ENCODE measurements at places on chromosomes 6 and 20.

- peak; percentile 43 for DNase-seq
These were observed 158.3 kb downstream of the SYCP2 start for GRCh38 chr20:59774921-59775686.

DNA sequence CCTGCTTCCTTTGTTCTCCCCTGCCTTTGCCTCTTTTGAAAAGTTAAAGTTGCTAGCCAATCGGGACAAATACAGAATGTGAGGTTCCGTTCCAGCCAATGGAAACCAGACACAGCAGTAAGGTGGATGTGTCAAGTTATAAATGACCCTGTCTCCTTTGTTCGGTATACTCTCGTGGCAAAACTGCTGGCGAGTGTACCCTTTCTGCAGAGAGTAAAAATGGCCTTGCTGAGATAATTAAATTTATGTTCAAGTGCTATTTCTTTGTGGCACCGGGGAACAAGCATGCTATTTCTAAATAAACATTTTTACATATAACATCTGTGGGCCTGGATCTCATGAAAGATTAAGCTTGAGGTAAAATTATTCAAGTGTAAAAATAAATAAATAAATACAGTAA lies 50.2 kb downstream of the RARS2 start:
- no peak for DNase-seq

DNA sequence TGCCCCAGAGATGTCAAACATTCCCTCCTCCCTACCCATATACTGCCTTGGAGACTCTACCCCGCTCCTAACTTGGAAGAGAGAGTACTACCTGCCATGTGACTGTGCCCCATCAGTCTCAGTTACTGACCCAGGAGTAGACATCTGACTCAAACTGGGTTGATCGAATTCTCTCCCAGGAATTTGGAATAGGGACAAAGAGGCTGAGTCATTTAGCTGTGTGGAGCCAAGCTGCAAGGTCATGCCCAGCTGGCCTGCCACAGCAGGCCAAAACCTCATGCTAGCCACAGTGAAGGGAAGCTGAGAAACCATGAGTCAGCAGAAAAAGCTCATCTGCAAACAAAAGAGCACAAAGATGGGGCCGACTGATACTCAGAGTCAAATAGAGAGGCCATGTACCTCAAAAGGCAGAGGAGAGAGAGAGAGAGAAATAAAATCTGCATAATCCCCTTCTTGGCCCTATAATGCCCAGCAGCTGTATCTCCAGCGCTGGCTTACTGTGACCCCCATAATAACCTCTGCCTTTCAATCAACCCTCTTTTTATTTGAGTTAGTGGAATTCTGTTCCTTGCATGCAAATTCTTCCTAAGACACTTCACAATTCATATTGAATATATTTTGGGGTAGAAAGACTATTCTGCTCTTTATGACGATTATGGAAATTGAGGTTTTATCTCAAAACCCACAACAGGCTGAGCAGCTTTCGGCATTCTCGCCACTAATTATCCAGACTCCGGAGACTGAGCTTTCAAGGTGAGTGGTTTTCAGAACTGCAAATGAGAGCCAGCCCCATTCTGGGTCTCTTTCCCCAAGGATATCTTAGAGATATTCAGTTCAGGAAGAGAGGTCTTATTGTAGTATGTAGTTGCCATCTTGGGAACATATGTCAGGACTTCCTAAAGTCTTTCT lies 21.4 kb upstream of the AKIRIN2 start:
- peak; percentile 89 for DNase-seq

DNA sequence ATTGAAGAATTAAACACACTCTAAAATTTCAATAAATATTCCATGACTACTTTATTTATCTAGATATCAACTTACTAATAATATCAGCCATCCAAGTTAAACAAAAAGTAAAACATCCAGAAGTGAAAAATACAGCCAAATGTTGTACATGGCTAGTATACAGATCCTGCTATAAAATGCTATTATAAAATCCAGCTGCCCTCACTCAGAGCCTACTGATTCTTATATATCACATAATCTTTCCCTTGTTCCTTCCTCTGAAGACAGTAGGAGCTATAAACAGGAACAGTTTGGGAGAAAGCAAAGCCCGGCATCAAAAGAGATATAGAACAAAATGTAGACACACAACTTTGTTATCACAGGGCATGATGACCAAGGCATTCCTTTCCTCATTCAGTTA lies 212.9 kb downstream of the PLCB4 start:
- no peak for DNase-seq

- DNase-seq = peak; percentile 64
These were observed 118.7 kb downstream of the HFE start for GRCh38 chr6:26205625-26206574.

DNA sequence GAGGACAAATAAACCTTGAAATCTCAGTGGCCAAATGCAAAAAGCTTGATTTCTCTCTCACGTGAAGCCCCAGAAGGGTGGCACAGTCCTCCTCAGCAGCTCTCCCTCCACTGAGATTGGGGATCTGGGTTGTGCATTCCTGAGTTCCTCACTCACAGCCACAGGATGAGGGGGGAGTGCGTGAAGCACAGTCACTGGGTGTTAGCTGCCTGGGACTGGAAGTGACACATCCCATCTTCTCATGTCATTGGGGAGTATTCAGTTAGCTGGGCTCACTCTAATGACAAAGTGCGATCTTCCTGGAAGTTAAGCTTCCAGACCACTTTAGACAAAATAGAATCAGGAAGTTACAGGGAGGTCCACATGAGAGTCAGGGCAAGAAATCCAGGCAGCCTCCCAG lies 192.2 kb upstream of the LRFN2 start:
- peak; percentile 75 for DNase-seq

- DNase-seq = no peak
These were observed 45.1 kb downstream of the LHFPL5 start for GRCh38 chr6:35850208-35850607.

DNA sequence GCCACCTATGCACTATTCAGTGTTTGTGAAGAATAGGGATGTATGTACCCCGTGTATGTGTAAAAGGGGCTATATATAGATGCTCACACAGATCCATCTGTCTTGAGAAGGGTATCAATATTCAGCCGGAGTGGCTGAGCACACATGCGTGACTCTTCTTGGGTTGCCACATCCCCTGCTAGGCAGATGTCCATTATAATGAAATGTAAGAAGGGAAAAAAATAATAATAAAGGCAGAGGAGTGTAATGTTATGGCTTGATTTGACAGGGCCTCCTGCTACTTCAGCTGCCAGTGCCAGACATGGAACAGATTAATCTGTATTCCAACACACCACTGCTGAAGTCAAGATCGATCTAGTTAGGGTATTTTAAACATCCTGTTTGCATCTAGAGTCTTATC lies 74.2 kb upstream of the VSTM2L start:
- no peak for DNase-seq

- no peak for DNase-seq
These were observed 125.0 kb upstream of the DOK5 start for GRCh38 chr20:54350415-54350814.

DNA sequence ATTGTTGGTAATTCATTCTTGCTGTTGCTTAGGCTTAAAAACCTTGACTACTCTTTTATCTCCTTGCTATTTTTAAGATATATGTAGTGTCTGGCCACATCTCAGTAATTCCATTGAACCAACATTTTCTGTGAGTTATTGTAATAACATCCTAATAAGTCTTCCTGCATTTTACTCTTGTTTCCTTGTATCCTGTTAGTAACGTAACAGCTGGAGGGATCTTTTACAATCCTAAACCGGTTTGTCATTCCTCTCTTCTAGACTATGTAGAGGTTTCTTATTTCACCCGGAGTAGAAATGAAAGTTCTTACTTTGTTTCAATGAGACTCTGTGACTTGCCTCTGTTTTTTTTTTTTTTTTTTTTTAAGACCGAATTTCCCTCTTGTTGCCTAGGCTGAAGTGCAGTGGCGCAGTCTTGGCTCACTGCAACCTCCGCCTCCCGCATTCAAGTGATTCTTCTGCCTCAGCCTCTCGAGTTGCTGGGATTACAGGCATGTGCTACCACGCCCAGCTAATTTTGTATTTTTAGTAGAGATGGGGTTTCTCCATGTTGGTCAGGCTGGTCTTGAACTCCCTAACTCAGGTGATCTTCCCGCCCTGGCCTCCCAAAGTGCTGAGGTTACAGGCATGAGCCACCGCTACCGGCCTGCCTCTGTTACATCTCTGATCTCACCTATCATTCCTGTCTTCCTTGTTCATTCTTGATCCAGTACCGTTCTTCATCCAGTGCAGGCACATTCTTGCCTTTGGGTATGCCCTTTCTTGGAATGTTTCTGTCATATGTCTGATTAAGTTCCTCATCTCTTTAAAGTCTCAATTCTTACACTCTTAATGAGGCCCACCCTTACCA lies 44.7 kb downstream of the NCOA3 start:
- DNase-seq = no peak

GRCh38 chr6:124676033-124676432 lies 286.2 kb upstream of the RNF217 start:
- DNase-seq = no peak

Measured in islet precursor cell (in vitro differentiated cells).